ENCODE measurements at places on chromosomes 5 and 9. TPM values are rescaled to one million over a fixed set of nuclear protein-coding genes. Genes with fewer than 3 reads are reported as not detected.

The SLC6A18 gene
- total RNA-seq = not detected

The CMBL gene
- 11.8 TPM for total RNA-seq

The GABBR2 gene
- not detected for total RNA-seq

The CARD19 gene
- total RNA-seq = 40.8 TPM

The ADAMTS12 gene
- 5.9 TPM for total RNA-seq

Data from posterior vena cava (tissue), 2 donors.